ENCODE measurements at places on chromosomes 5 and 9.
A peak's percentile ranks its signal among the peaks of the same experiment; 100 is the strongest.

GRCh38 chr9:131960851-131961495 lies 118.7 kb downstream of the MED27 start:
- DNase-seq, result no peak

DNA sequence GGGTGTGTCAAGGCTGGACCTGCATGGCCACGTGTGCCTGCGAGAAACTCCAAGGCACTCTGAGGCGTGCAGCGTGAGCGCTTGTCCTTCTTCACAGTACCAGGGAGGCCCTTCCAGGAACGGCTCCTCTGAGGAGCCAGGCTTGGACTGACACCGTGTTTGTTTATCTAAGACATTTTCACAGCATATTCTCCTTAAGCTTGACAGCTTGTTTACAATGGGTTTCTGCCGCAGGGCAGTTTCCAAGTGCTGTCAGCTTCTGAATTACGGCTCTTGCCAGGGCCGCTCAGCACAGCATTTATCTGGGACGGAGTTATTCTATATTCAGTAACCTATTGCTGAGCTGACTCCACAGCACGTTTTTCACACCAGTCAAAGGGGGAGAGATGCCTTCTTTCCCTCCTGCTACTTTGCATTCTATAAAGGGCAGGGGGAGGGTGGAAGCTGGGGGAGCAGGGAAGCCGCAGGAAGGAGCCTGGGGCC lies 98.4 kb downstream of the LMNB1 start:
- DNase-seq, result no peak

DNA sequence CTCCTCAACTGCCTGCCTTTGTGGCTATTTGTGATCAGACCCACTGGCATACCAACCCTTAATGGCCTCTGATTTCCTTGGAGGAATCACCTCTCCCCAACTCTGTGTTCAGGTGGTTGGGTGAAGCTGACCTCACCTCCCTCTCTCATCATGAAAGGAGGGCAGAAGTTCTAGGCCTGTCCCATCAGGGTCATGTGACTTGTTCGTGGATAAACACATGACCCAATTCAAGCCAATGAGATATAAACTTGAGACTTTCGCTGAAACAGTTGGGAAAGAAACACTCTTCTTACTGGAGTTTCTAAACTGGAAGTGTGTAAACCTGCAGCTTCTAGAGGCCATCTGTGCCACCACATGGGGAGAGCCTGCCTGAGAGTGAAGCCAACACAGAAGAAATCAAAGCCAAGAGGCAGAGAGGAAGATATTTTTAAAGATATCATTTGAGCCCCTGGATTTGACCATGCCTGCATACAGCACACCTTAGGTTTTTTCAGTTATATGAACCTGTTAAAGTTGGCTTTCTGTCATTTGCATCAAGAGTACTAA lies 5.8 kb downstream of the GABBR2 start:
- DNase-seq, result no peak

DNA sequence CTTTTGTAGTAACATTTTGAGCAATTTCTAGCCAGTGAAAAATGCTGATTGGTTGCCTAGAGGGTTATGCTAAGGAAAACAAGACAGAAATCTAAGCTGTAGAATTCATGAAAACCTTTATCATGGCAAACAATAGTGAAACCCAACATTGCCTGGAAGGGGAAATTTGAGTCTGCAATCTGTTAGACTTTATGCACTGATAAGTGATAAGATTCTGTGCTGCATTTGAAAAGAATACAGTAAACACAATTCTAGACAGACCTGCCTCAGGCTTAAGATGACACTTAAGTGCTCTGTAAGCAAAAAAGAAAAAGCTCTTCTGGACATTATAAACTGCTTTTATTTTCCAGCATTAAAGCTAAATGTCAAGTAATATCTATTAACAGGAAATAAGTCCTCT lies 519.3 kb downstream of the ISL1 start:
- no peak for DNase-seq

DNA sequence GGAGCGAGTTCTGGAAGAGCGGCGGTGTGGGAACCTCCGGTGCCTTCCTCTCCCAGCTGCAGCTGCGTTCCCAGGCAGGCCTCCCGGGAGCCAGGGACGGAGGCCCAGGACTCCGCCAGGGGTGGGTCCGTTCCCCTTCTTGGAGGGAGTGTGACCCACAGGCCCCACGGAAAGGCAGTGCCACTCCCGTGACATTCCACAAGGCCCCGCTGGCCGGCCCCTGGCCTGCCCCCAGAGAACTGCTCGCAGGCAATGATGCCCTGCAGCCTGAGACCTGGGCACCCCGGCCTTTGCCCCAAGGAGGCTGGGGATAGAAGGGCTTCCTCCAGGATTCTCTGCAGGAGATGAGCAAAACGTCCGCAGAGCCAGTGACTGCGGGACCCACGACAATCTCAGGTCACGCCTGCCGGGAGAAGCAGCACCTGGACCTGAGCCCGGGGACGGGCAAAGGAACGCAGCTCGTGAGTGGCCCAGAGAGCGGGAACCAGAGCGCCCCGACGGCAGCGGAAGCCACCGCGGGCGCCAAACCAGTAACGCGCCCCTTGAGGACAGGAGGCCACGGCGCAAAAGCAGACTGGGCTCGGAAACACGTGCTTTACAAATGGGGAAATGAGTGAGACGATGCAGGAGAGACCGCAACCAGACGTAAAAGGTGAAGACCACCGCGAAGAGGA lies 9.3 kb downstream of the OBP2B start:
- DNase-seq, result no peak

GRCh38 chr5:91305640-91306039 lies 77.5 kb downstream of the ARRDC3 start:
- DNase-seq, result no peak

DNA sequence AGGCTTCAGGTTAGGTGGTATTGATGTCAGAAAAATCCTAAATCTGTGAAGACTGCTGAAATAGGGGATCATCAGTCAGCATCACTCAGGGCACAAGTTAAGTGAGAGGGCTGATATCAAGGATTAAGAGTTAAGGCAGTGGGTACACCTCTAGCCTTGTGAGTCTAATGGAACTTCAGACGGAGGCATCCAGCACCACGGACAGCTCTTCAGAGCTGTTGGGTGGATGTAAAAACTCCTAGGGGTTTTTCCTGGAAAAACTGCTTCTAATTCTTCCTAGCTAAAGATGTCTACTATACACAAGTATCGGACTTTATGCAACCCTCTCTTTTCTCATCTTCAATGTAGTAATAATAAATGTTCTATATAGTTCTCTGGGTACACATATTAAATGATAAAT lies 165.9 kb downstream of the SH3GL2 start:
- DNase-seq, result no peak

DNA sequence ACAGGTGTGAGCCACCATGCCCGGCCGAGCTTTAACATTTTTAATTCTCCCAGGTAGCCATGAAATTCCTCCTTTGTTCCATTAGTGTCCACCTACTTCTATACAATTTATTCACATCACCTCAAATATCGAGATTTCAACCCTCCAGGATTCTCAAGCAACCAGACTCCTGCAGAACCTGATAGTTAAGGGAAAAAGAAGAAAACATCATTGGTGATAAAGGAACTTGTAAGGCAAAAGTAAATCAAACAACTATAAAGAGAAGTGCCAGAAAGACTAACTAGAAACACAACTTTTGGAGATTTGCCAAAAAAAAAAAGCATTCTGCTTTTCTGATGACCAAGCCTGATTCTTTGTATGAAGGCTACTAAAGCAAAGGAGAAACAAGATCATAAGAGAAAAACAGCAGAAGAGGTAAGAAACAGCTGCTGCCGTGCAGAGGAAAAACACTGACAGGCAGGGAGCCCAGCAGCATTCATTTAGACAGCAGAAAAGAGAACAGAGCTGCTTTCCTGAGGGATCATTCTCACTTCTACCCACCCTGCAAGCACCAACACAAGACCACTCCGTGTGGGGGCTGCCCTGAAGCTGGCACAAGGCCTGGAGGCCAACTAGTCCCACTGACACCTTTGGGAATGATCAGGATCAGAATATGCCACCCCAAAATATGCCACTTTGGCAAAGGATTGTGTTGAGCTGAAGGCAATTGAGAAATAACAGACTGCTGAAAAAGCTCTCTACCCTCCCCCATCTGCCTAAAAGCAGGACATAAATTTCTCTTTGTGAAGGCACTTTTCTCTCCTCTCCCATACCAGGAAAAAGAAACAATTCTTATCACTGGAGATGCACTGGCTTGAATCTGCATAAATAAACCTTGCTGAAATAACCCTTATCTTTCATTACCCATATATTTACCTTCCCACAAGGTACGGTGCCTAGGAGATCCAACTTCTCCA lies 75.1 kb downstream of the ALDH7A1 start:
- peak; percentile 89 for DNase-seq

DNA sequence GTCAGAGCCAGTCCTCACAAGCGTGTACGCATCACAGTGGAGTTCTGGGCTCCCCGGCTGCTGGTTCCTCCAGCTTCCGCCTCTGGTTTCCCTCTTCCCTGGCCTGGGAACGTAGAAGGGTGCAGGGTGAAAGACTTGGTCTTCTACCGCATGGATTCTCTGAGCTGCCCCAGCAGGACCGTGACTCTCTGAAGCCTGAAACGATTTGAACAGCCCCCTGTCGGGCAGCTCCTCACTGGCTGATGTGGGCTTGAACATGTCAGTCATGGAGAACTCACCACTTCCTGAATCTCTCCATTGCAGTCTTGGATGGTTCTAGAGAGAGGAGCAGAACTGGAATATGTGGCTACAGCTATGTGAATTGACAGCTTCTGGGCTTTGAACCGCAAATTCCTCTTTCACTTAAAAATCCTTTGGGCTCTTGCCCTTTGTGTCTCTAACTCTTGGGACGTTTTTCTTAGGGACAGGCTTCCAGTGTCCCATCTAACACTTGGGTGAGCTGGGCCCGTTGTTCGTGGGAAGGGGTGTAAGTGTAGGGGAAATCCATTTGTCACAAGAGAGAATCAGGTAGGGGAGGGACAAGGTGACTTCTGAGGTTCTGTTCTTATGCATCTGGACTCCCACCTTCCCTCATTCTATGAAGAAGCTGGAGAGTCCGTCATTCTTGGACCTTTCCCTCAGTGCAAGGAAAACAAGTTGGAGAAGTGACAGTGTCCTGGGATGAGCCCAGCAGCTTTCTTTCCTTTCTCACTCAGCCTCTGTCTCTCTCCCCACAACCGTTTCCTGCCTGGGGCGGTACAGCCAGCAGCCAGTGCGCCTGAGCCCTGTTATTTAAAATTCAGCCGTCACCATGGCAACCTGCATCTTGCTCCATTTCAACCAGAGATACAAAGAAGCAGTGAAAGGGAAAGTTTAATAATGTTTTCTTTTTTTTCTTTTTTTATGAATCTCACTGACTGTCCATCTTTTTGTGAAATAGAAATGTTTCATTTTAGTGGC lies 84.7 kb downstream of the PTTG1 start:
- no peak for DNase-seq

GRCh38 chr5:153555420-153556114 lies 65.1 kb downstream of the GRIA1 start:
- DNase-seq, result no peak

- DNase-seq, result no peak
Observed at GRCh38 chr9:128225770-128226411, 22.7 kb downstream of the DNM1 start.

- DNase-seq, result no peak
Observed at GRCh38 chr5:61999371-61999770, 306.6 kb upstream of the KIF2A start.

GRCh38 chr5:18970000-18970399 lies 1018.0 kb downstream of the CDH18 start:
- DNase-seq, result no peak

GRCh38 chr5:158753354-158753753 lies 346.4 kb downstream of the EBF1 start:
- no peak for DNase-seq

GRCh38 chr9:84609779-84610178 lies 59.8 kb upstream of the NTRK2 start:
- DNase-seq, result no peak

DNA sequence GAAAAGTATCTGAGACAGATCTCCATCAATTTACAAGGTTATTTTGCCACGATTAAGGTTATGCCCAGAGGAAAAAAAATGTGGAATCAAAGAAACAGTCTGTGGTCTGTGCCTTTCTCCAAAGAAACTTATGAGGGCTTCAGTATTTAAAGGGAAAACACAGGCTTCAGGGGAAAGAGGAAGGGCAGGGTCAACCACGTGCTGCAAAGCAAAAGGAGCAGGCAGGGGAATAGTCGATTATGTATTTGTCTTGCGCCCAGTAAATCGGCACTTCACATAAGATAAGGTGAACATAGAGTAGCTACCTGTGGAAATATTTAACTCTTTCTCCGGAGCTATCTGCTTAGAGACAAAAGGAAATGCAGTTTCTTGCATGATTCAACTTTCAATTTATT lies 343.7 kb downstream of the RAB3C start:
- DNase-seq, result no peak

GRCh38 chr9:93567271-93567959 lies 9.0 kb upstream of the PHF2 start:
- DNase-seq, result no peak

DNA sequence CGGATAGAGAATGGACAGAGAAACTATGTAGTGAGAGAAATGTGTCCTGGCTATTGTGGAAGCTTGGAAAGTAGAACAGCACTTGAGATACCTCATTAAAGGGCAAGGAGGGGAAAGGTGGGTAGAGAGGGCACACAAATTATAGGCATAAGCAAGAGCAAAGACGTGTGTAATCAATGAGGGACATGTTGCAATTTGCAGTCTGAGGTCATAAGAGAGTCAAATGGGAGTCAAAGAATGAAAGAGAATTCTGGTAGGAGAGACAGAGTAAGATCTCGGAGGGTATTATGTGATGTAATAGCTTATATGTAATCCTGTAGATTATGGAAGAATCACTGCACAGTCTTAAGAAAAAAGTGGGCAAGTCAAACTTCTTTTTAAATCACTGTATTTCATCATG lies 312.0 kb upstream of the RGMB start:
- DNase-seq, result no peak

GRCh38 chr9:129801504-129801903 lies 1.5 kb upstream of the TOR1B start:
- DNase-seq, result no peak

GRCh38 chr5:27868292-27868691 lies 829.9 kb upstream of the CDH9 start:
- DNase-seq, result no peak

DNA sequence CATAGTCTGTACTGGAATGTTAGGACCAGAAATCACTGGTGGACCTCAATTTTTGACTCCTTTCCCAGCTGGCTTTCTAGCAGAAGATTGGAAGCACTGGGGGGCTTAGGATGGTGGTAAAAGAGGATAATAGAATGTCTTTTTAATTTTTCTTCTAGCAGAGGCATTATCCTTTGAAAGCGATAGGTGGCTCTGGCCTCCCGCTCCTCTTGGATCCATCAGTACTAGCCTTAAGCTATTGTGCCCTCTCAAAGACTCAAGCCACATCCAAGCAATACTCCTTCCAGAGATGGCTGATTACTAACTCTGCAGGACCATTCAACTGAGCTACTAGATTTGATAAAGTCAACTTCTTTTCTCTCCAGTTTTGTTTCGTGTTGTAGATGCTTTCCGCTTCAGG lies 610.6 kb downstream of the CDH12 start:
- no peak for DNase-seq

- no peak for DNase-seq
Observed at GRCh38 chr9:129624947-129625346, 1.0 kb upstream of the NTMT1 start.

DNA sequence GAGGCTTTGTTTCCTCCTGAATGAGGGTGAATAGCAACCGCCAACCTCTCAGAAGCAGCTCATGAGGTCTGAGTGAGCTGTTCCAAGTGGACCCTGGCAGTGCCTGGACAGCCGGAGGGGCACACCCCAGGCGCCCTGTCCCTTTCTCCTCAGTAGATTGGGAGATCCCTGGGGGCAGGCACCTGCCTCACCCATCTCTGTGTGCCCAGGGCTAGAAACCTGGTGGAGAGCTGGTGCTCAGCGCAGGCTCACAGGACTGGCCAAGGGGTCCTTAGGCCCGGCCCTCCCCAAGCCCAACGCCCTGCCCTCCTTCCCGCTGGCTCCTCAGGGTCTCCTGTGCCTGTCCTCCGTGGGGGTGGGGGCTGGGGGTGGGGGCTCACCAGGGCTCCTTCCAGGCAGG lies 14.9 kb upstream of the MAPK9 start:
- no peak for DNase-seq

Data from esophagus muscularis mucosa (tissue), 4 donors.